ENCODE measurements at places on chromosomes 11 and 22. TPM values are rescaled to one million over a fixed set of nuclear protein-coding genes. Genes with fewer than 3 reads are reported as not detected.

MYOD1 gene
- not detected for total RNA-seq

MMP7 gene
- total RNA-seq: 1.5 TPM

MMP3 gene
- not detected for total RNA-seq

ST3GAL4 gene
- total RNA-seq: 7.3 TPM

FXYD6 gene
- 10.4 TPM for total RNA-seq

TMA7B gene
- total RNA-seq: not detected

SLC5A12 gene
- total RNA-seq: 0.20 TPM
